ENCODE measurements at places on chromosomes 3 and 15.
A peak's percentile ranks its signal among the peaks of the same experiment; 100 is the strongest.

GRCh38 chr3:196502775-196503195, 783 bp downstream of the RNF168 start:
- no peak for DNase-seq

DNA sequence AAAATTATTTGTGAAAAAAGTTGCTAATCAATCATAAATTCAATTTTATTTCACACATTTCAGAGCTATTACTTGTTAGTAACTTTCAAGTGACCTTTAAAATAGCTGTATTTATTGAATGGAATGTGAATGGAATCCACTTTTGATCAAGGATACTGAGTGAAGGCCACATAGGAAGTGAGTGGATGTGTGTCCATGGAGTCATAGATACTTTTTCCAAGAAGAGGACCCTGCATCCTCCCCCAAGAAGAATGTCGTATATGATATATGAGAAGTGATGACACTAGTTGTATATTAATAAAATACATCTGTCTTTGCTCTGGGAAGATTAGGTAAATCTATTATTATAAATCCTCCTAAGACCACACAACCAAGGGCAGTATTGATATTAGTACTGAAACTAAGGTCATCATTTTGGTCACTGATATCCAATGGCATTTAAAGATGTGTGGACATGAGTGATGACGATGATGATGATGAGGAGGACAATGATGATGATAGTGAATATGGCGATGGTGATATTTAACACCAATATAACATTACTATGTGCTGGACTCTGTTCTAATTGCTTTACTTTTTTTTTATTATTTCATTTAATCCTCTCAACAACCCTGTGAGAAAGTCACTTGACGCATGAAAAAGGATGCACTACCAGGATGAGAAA, 493.0 kb upstream of the NR2F2 start:
- no peak for DNase-seq

- DNase-seq = no peak
Measured at GRCh38 chr3:42853056-42853455, 22.6 kb downstream of the CYP8B1 start.

GRCh38 chr15:55319537-55320237, 665 bp downstream of the PIGB start:
- DNase-seq = no peak

- DNase-seq = no peak
Measured at GRCh38 chr3:188185717-188186251, 31.8 kb downstream of the LPP start.

- no peak for DNase-seq
Measured at GRCh38 chr3:185687271-185687878, 101.3 kb downstream of the SENP2 start.

DNA sequence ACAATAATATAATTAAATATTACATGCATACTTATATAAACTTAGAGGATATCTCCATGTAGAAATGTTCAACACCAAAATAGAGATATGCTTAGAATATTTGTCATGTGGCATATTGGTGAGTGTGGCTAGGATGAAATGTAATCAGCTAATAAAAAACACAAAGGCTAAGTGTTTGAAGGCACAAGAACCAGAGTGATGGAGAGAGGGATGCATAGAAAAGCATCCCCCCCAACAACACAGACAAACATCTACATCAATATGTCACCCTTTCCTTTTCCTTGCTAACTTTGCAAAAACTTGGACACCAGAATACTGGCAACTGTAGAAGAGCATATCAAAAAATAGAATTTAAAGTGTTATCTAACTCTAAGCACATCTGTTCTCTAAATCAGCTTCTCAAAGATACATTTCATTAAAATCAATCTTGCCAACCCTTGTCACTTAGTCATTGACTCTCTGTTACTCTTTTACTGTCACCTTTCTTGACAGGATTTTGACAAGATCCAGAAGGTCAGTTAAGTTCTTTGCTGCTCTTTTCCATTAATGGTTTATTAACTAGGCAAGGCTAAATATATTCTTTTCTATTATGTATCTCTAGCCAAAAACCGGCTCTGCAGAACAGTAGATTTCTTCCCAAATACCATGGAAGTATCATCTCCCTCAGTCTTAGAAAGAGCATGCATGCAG, 695.9 kb downstream of the OTOL1 start:
- no peak for DNase-seq

DNA sequence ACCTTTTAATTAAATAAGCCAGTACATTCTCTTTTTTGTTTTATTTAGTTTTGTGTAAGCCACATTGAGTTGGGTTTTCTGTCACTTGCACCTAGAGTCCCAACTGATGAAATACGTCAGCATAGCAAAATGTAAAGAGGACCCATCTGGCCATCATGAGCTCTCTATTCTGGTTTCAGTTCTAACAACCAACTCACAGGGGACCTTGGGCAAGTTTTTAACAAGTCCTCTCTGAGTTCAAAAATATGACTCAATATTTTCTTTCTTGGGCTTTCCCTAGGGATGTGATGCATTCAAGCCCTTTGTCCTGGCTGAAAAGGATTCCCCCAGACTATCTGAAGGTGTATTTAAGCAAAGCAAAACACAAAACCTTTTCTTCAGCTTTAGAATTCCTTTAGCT, 32.9 kb downstream of the PLCH1 start:
- DNase-seq = no peak

DNA sequence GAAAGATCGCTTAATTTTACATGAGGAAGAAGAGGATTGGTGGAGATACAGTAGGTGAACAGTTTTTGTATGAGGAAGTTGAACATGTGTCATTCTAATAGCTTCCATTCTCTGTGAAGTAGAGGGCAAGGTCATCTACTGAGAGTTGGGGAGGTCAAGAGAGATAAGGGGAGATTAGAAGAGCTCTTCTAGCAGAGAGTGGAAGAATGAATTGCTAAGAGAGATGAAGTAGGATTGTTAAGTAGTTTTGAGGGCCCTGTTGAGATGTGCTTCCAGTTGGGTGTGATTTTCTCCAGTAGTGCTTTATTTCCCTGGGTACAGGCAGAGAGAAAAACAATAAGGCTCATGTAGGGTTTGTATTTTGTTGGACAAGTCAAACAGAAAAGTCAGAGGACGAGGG, 5.2 kb downstream of the OPA1 start:
- no peak for DNase-seq

- DNase-seq = no peak
Measured at GRCh38 chr3:142577696-142578328, 721 bp downstream of the ATR start.

GRCh38 chr3:145094355-145094941, 1066.5 kb downstream of the PLOD2 start:
- no peak for DNase-seq

GRCh38 chr15:64865126-64865997, 23.6 kb downstream of the PLEKHO2 start:
- no peak for DNase-seq

DNA sequence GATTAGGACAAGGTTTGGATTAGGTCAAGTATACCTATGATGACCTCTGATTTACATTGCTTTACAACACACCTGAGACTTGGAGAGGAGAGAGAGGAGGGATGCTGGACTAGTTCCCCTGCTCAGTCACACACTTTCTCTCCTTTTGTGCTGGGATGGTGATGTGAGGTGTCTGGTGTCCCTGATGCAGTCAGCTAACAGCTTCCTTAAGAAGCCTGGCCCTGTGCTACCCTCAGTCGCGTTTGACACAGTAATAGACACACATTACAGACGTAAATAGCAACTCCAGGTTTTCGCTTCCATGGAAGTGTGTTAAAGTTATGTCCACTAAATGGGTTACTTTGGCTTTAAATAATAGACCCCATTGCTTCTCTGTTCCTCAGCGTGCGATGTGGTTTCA, 58.9 kb downstream of the RARB start:
- DNase-seq = no peak

- DNase-seq = peak; percentile 40
Measured at GRCh38 chr3:32310918-32311839, 72.7 kb downstream of the CMTM8 start.

DNA sequence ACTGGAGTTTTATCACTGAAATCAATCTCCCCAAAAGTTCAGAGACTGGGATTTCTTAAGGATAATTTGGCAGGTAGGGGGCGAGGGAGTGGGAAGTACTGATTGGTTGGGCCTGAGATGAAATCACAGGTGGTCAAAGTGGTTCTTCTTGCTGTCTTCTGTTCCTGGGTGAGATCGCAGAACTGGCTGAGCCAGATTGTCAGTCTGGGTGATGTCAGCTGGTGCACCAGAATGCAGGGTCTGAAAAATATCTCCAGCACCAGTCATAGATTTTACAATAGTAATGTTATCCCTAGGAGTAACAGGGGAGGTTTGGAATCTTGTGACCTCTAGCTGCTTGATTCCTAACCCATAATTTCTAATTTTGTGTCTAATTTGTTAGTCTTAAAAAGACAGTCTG, 86.7 kb upstream of the SLC25A36 start:
- no peak for DNase-seq

Measured in NCI-H2171 (cell line).